ENCODE measurements at places on chromosomes 11 and 22. TPM values are rescaled to one million over a fixed set of nuclear protein-coding genes. Genes with fewer than 3 reads are reported as not detected.

DNA sequence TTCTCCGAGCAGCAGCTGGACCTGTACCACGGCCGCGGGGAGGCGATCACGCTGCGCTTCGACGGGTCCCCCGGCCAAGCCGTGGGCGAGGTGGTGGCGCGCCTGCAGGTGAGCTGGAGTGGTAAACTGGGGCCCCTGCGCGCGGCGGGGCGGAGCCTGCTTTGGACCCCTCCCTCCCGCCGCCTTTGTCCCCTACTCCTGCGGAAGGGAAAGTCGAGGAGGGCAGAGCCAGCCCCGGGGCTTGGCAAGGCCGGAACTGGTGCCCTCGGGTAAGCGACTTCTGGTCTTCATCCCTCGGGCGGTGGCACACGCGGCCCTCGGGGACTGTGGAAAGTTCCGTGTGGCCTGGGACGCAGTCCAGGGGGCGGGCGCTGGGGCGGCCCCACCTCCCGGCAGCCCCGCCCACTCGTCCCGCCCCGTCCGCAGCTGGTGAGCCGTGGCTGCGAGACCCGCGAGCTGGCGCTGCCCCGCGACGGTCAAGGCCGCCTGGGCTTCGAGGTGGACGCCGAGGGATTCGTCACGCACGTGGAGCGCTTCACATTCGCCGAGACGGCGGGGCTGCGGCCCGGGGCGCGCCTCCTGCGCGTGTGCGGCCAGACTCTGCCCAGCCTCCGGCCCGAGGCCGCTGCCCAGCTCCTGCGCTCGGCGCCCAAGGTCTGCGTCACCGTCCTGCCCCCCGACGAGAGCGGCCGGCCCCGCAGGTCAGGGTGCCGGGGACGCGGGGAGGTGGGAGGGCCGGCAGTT is 9.2 kb downstream of the SIPA1 start:
- no peak for DNase-seq

DNA sequence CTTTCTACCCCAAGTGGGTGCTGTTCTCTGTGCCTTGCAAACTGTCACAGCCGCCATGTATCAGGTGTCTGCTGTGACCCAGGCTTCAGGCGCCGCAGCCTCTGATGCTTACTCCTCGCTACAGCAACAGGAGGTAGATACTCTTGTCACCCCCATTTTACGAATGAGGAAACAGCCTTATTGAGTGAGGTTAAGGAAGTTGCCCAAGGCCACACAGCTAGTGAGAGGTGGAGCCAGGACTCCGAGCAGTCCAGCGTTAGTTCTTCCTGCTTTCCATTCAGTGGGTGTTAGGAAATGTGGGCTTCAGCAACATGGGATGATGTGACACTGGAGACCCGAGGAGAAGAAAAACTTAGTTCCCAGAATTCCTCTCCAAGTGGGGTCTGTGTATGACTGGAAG is 14.3 kb downstream of the RNF215 start:
- DNase-seq, result no peak

DNA sequence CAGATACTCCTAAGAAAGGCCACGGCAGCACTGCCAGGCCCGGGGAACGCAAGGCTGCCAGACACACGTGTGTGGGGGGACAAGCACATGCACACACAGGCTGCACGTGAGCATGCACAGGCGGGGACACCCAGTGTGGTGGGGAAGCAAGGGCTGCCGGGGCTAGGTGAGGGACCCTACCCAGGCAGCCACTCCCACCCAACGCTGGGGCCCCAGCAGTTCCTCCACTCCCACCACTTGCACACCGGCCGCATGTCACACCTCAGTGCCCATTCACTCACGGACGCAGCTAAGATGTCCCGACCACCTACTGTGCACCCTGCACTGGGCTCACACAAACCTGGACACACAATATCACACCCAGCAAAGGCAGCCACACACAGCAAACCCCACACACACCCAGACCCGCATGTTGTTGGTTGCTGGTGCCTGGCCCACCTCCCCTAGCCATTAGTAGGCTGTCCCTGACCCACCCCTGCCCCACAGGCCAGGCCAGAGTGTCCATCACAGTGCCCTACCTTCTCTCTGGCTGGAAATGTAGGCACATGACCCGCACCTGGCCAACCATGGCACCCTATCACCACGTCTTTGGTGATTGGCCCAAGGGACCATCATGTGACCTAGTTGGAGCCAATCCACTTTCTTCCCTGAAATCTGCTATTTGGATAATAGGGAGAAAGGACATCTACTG is 8.8 kb downstream of the SSTR3 start:
- no peak for DNase-seq

GRCh38 chr11:34049028-34049427 is 2.5 kb upstream of the CAPRIN1 start:
- no peak for DNase-seq

- no peak for DNase-seq
Measured at GRCh38 chr22:32103658-32104315, 55.3 kb downstream of the C22orf42 start.

GRCh38 chr11:1847926-1848639 is 4.8 kb upstream of the LSP1 start:
- DNase-seq, result no peak

DNA sequence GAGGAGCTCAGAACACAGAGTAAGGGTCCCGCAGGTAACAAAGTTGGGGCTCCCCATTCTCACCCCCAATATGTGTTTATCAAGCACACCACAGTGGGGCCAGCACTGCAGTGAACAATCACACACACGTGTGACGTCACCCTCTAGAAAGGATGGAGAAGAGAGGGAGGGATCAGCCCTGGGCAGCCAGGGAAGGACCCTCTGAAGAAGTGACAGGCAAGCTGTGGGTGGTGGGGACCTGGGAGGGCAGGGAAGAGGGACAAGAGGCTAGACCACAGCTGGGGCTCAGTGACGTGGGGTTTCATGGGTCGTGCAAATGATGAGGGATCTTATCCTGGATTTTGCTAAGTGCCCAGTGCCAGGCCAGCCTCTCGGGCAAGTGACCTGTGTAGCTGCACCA is 28.7 kb upstream of the MYEOV start:
- no peak for DNase-seq

- no peak for DNase-seq
Measured at GRCh38 chr11:12165237-12165875, 55.0 kb downstream of the MICAL2 start.

- DNase-seq, result no peak
Measured at GRCh38 chr11:11476971-11477645, 124.1 kb upstream of the CSNK2A3 start.

GRCh38 chr11:44607319-44607962 is 42.0 kb downstream of the CD82 start:
- DNase-seq, result no peak

DNA sequence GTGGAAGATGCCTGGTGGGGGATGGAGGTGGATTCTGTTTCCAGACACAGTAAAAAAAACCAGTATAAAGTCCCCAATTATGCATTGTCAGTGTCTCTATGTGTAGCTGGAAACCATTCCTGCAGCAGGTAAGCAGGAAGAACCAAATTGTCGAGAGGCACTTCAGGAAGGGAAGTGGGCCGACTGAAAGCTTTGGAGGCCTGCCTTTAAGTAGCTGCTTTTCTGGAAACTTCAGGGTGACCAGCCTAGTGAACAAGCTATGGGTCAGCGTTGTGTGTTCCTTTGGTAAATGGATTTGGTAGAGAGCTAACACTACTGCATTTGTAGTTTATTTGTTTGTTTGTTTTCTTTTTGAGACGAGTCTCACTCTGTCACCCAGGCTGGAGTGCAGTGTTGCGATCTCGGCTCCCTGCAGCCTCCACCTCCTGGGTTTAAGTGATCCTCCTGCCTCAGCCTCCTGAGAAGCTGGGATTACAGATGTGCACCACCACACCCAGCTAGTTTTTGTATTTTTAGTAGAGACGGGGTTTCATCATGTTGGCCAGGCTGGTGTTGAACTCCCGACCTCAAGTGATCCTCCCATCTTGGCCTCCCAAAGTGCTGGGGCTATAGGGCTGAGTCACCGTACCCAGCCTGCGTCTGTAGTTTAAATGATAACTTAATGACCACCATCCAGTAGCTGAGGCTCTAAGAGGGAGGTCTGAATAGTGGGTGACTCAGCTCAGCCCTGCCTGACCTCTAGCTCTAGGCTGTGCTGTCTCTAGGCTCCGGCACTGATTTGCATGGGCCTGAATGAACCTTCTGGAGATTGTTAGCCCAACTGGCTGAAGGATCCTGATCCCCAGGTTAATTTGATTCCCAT is 12.8 kb downstream of the PTPRJ start:
- DNase-seq, result no peak

- DNase-seq, result peak; percentile 54
Measured at GRCh38 chr11:70191495-70192140, 11.5 kb upstream of the FADD start.

DNA sequence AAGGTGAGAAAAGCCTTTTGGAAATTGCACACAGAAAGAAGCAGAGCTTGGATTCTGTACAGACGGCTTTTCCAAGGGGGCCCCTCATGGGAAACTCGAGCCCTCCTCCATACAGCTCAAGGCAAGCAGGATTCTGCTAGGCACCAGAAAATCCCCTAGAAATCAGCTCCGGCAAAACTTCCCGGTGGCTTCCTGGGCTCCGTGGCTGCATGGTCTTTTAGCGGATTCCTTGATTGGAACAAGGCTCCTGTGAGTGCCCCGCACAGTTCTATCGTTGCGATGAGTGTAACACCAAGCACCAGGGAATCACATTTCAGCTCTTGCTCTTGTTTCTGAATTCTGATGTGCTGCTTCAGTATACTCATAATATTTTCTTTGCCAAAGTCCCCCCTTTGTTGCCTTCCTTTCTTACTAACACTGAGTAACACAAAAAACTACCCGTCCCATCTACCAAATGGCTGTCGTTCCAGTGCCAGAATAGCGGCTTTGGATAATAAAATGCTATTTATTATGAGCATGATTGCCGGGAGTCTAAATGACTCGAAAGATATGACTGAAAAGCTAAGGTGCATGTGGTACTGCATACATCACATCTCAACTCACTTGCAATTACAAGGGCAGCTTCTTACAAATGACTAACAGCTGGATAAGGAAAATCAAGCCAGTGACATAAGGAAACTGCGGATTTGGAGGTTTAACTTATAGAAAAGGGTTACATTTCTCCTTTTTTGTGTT is 494.1 kb downstream of the DLG2 start:
- no peak for DNase-seq

GRCh38 chr11:71252770-71253730 is 673 bp upstream of the SHANK2 start:
- no peak for DNase-seq

- DNase-seq, result no peak
Measured at GRCh38 chr11:61290905-61291690, 4.0 kb downstream of the VWCE start.

- DNase-seq, result no peak
Measured at GRCh38 chr11:21113876-21114275, 444.5 kb downstream of the NELL1 start.

DNA sequence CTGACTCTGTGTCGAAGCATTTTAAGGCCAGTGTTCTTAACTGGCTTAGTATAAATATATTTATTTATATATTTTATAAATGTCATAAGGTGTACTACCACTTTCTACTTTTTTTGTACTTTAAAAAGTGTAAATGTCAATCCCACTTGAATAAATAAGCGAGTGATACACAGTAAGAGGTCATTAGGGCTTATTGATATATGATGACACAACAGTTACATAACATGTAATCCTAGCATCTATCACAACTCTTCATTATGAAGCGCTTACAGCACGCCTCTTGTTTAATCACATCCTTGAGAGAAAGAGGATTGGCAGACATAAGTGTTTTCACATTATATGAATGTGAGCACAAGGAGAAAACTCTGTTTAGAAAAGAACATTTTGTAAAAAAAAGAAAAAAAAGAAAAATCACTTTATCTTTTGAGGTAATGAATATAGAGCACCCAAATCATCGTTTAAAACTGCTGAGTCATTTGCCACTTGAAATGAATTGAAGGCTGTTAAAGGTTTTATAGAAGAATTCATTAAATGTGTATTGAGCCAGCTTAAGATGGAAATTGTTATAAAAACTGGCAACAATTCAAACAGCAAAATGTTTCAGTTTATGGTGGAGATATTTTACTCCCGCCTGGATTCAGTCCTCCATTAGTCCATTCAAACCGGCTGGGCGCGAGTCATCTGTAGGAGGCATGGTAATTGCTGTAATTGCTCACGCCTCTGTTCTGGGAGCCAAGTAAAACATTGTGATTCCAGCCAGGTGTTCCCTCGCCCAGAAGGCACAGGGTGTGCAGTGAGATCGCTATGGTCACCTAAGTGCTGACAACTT is 627.3 kb upstream of the KIRREL3 start:
- no peak for DNase-seq

- DNase-seq, result no peak
Measured at GRCh38 chr11:58222721-58223120, 6.0 kb downstream of the OR10Q1 start.

DNA sequence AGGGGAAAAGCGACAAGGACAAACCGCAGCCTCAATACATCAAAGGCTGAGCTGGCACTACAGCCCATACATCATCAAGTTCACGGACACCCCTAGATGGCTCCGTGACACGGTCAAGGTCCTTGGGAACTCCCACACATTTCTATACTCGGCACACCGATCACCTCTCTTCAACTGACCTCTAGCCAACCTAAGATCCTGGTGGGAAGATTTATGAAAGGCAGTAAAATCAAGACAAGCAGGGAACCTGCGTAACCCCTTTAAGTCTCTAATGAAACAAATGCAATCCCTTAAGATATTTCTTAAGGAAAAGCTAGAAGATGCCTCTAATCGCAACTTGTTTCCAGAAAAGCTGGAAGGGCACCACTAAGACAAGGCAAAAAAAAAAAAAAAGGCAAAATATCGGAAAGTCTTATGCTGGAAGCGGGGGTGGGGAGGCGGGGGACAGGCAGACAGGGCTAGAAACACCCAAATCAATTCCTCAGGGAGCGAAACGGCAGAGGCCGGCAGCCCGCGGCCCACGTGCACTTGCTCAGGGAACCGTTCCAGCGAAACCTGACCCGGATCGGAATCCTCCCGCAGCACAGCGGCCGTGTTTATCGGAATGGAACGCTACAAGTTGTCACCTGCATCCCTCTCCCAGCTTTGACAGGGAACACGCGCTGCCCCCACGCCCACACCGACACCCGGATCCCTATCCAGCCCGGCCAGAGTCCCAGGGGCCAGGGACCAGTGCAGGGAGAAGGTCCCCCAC is 1.4 kb downstream of the ARHGAP20 start:
- DNase-seq, result no peak

- no peak for DNase-seq
Measured at GRCh38 chr11:1573903-1574237, 1.8 kb upstream of the DUSP8 start.

GRCh38 chr11:23406131-23406819 is 546.0 kb upstream of the CCDC179 start:
- no peak for DNase-seq

Gene MRGPRG
- total RNA-seq, result not detected

Gene GUCY1A2
- total RNA-seq, result not detected

Gene ELP4
- total RNA-seq, result 19.1 TPM

Gene CBL
- 39.6 TPM for total RNA-seq

Gene KDM4D
- total RNA-seq, result 0.84 TPM

Gene PDGFB
- total RNA-seq, result 3.3 TPM

Gene CAPN1
- total RNA-seq, result 144 TPM

Gene FGF4
- not detected for total RNA-seq
